ENCODE measurements at places on chromosomes 4 and X. TPM values are rescaled to one million over a fixed set of nuclear protein-coding genes. Genes with fewer than 3 reads are reported as not detected.

The TLR1 gene
- total RNA-seq, result 0.67 TPM

The MCF2 gene
- 0.46 TPM for total RNA-seq

The OTUD5 gene
- 73.9 TPM for total RNA-seq

The FHIP1A gene
- not detected for total RNA-seq

The SLC49A3 gene
- total RNA-seq, result 0.74 TPM

Measured in activated T-helper 2 cell treated with anti-CD3 and anti-CD28 coated beads, Interferon-gamma antibody, Interleukin-2, Interleukin-4, amounts not matched to agents 10 μg/mL and 5 μg/mL and 100 μg/mL, durations not matched to agents 14 hours and 24 hours and 36 hours (primary cell).